Neural crest cell (in vitro differentiated cells): ENCODE measurements at places on chromosomes 4 and X. TPM values are rescaled to one million over a fixed set of nuclear protein-coding genes. Genes with fewer than 3 reads are reported as not detected.

DNA sequence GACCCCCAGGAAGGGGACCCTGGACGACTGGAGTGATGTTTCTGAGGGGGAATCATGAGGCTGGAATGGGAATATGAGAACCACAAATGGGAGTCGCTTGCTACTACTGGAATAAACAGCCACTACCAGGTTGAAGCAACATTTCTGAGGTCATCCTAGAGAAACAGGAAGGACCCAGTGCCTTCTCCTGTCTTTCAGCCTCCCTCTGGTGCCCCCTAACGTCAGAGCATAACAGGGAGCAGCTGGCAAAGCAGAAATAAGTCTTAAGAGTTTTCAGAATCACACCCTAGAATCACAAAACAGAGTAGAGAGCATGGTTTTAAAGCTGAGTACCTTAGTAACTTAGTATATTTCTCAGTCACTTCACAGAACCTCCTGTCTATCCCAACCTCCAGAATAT lies 347.8 kb upstream of the PITX2 start:
- no peaks in the 10 kb centered on the region for H3K4me1 ChIP-seq
- no peak overlapping the region for H3K27ac ChIP-seq
- peaks cover 26% of the 10 kb centered on the region for H3K27me3 ChIP-seq
- peak; percentile 29 for DNase-seq

DNA sequence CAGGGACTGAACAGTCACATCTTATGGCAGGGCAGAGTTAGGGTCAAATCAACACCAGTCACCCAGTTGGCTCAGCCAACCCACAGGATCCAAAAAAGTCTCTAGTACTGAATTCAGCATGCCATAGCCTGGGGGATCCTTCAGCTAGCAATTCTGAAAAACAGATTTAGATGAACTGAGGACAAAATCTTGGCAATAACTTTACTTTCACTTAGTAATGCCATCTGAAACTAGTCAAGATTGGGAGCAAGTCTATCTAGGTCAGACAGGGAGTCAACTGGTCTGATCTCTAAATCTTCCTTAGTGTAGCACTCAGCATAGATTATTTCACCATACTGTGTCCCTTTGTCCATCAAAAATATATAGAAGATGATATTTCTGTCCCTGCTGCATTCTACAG lies 76.0 kb downstream of the HHIP start:
- no peak overlapping the region for H3K4me3 ChIP-seq
- peaks cover 18% of the 10 kb centered on the region for H3K4me1 ChIP-seq
- H3K27me3 ChIP-seq: no peaks in the 10 kb centered on the region
- H3K27ac ChIP-seq: no peak overlapping the region
- DNase-seq: no peak

DNA sequence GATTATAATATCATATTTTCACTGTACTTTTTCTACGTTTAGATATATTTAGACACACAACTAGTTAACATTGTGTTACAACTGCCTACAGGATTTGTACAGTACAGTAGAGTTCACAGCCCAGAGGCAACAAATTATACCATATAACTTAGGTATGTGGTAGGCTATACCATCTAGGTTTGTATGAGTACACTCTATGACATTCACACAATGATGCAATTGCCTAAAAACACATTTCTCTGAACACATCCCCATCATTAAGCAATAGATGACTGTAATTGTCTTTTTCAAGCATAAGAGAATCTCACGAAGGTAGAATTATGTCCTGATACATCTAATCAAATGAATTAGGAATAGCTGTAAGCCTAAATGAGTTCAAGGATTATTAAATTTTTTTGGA lies 12.3 kb upstream of the TIGD2 start:
- no peak overlapping the region for H3K27ac ChIP-seq
- peaks cover 9% of the 10 kb centered on the region for H3K27me3 ChIP-seq
- H3K36me3 ChIP-seq: no peaks in the 10 kb centered on the region
- H3K4me3 ChIP-seq: no peak overlapping the region
- DNase-seq: no peak

DNA sequence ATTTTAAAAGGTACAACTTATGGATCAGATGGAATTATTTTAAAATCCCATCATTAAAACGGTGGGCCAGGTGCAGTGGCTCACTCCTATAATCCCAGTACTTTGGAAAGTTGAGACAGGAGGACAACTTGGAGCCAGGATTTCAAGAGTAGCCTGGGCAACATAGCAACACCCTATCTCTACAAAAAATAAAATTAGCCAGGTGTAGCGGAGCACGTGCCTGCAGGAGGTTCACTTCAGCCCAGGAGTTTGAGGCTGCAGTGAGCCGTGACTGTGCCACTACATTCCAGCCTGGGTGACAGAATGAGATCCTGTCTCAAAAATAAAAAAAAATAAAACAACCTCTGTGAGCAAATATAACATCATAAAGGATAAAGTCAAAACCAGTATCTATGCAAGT lies 11.4 kb downstream of the ADH5 start:
- H3K36me3 ChIP-seq: peaks cover 15% of the 10 kb centered on the region
- H3K4me1 ChIP-seq: peaks cover 25% of the 10 kb centered on the region
- no peaks in the 10 kb centered on the region for H3K27me3 ChIP-seq
- DNase-seq: no peak
- H3K27ac ChIP-seq: no peak overlapping the region
- no peak overlapping the region for H3K4me3 ChIP-seq

DNA sequence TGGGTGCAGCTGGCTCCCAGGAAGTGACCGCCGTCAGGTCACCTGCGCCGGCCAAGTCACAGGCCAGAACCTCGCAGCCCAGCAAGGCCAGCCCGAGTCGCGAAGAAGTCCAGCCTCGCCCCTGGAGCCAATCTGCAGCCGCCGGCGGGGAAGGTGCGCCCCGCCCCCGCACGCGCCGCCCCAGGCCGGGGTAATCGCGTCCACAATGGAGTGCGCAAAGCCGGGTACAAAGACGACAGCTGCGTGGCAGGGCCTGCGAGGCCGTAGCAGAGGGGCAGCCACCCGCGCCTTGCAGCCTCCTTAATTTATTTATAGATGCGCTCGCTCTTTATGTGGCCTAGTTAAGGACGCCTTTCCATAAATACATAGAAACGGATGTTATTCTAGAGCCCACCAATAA lies 139.4 kb upstream of the CPEB2 start:
- no peak for DNase-seq
- no peaks in the 10 kb centered on the region for H3K27me3 ChIP-seq
- no peak overlapping the region for H3K27ac ChIP-seq
- no peak overlapping the region for H3K4me3 ChIP-seq
- H3K4me1 ChIP-seq: peaks cover 14% of the 10 kb centered on the region

EPGN gene
- 0.63 TPM in 1 of 2 replicates, not detected in the other for total RNA-seq

JAKMIP1 gene
- total RNA-seq: 0.54 and 0.82 TPM in 2 replicates

DNA sequence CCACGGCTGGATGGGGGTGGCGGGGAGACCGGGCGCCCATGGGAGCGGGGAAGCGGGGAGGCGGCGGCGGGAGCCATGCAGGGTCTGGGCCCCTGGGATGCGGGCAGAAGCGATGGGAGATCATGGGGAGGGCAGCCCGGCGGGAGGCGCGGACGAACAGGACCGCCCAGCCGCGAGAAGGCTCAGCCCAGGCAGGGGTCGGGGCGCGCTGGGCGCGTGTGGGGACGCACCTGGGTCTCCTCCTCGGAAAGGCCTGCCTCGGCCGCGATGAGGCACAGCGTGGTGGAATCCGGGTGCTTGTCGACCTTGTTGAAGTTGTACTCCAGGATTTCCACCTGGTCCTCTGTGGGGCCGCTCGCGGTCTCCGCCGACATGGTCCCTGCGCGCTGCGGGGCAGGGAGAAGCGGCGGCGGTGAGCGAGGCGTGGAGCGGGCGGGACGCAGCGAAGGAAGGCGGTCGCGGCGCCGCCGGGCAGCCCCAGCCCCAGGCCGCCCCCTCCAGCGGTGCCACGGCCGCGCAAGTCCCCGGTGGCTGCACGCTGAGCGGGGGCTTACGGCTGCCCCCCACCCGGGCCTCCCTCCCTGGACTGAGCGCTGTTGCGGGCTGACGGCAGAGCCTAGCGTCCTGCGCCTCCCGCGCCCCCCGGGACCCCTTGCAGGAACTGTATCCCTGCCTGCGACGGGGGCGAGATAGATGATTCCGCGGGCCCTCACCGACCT lies 25.3 kb downstream of the HOPX start:
- peak; percentile 16 for DNase-seq
- peaks cover 85% of the 10 kb centered on the region for H3K27me3 ChIP-seq
- H3K4me3 ChIP-seq: peak overlapping the region; percentile 89

CENPI gene
- 39.8 TPM in 2 replicates for total RNA-seq

GRCh38 chr4:6984612-6985425 lies 58.4 kb upstream of the TADA2B start:
- H3K4me3 ChIP-seq: peak overlapping the region; percentile 94
- H3K27me3 ChIP-seq: no peaks in the 10 kb centered on the region
- H3K27ac ChIP-seq: no peak overlapping the region
- no peaks in the 10 kb centered on the region for H3K36me3 ChIP-seq
- H3K4me1 ChIP-seq: peaks cover 37% of the 10 kb centered on the region

GRCh38 chr4:109211671-109212070 lies 90.8 kb downstream of the COL25A1 start:
- no peak for DNase-seq
- H3K4me1 ChIP-seq: peaks cover 13% of the 10 kb centered on the region

GUCY1B1 gene
- total RNA-seq: 6.1 and 6.7 TPM in 2 replicates

ZNF157 gene
- 1.4 and 1.9 TPM in 2 replicates for total RNA-seq

CXCL6 gene
- total RNA-seq: 0.39 TPM in 1 of 2 replicates, not detected in the other

- no peak overlapping the region for H3K4me3 ChIP-seq
- H3K27ac ChIP-seq: no peak overlapping the region
- DNase-seq: no peak
- no peaks in the 10 kb centered on the region for H3K27me3 ChIP-seq
These were observed 5.1 kb downstream of the PHEX start for GRCh38 chrX:22037225-22037624.

DNA sequence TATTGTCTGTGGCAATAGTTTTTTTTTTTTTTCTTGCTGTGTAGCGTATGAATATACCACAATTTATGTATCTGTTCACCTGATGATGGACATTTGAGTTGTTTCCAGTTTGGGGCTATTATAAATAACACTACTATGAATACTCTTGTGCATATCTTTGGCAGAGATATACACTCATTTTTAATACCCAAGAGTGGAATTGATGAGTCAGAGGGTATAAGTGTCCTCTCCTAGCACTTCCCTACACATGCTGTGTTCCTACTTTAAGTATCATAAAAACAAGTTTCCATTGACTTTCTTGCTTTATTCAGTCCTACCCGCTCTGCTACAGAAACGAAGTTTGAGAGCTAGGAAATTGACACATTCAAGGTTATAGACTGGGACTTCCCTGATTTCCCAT lies 39.8 kb downstream of the XIAP start:
- no peaks in the 10 kb centered on the region for H3K4me1 ChIP-seq
- H3K27me3 ChIP-seq: no peaks in the 10 kb centered on the region
- H3K27ac ChIP-seq: no peak overlapping the region
- DNase-seq: no peak
- no peak overlapping the region for H3K4me3 ChIP-seq
- peaks cover 20% of the 10 kb centered on the region for H3K36me3 ChIP-seq

GRCh38 chr4:125676156-125676555 lies 361.4 kb downstream of the FAT4 start:
- no peak overlapping the region for H3K27ac ChIP-seq
- H3K36me3 ChIP-seq: no peaks in the 10 kb centered on the region

YY2 gene
- total RNA-seq: 1.5 TPM in 2 replicates

DOK7 gene
- total RNA-seq: 0.16 TPM in 1 of 2 replicates, not detected in the other

DNA sequence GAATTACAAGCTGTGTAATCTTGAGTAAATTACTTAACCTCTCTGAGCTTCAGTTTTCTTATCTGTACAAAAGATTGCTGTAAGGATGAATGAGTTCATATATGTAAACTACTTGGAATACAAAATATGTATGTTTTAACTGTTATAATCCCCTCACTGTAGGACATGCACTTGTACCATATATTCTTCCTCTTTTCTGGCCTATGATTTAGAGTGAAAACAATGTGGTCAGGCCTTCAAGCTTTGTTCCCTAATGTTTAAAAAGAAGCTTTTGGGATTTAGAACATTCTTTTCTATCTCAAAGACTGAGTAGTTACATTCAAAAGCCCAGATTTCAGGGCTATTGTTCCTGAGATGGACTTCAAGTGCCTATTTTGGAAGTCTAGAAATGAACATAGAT lies 26.7 kb upstream of the GPRIN3 start:
- H3K27ac ChIP-seq: no peak overlapping the region
- H3K4me3 ChIP-seq: no peak overlapping the region
- no peak for DNase-seq
- H3K27me3 ChIP-seq: peaks cover 3% of the 10 kb centered on the region

RRH gene
- 0.16 TPM in 1 of 2 replicates, not detected in the other for total RNA-seq
